Subcutaneous preadipocyte (primary cell): ENCODE measurements at places on chromosomes 11 and 22. TPM values are rescaled to one million over a fixed set of nuclear protein-coding genes. Genes with fewer than 3 reads are reported as not detected.

The GLYAT gene
- not detected in 2 replicates for total RNA-seq

The SLC37A4 gene
- total RNA-seq: 12.5 TPM in 2 replicates

The OR5B21 gene
- not detected in 2 replicates for total RNA-seq

The HYLS1 gene
- 11.0 and 12.5 TPM in 2 replicates for total RNA-seq

The ZNF215 gene
- total RNA-seq: 2.2 and 5.7 TPM in 2 replicates

The RIBC2 gene
- 1.1 and 1.4 TPM in 2 replicates for total RNA-seq

The MUC5AC gene
- total RNA-seq: not detected in 2 replicates

The TRIM34 gene
- 4.7 and 5.9 TPM in 2 replicates for total RNA-seq

The ZC3H7B gene
- 27.2 and 37.7 TPM in 2 replicates for total RNA-seq

The SRRD gene
- total RNA-seq: 14.3 and 17.6 TPM in 2 replicates
